ENCODE measurements at places on chromosomes 4 and X.

DNA sequence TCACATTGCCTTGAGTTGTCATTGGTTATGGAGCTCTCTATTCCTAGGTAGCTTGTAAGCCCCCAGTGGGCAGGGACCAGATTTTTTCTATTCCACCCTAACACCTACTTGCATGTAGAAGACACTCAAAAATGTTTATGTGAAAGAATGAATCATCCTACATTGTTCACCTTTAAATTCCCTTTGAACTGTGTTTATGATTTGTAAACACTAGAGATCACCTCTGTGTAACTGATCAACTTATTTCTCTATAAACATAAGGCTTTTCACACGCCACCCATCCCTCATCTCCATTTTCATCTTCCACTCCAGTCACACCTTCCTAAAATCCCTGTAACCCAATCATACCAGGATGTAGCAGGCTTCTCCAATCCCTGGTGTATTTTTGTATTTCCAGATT is 142.6 kb upstream of the LEF1 start:
- no peak for DNase-seq

DNA sequence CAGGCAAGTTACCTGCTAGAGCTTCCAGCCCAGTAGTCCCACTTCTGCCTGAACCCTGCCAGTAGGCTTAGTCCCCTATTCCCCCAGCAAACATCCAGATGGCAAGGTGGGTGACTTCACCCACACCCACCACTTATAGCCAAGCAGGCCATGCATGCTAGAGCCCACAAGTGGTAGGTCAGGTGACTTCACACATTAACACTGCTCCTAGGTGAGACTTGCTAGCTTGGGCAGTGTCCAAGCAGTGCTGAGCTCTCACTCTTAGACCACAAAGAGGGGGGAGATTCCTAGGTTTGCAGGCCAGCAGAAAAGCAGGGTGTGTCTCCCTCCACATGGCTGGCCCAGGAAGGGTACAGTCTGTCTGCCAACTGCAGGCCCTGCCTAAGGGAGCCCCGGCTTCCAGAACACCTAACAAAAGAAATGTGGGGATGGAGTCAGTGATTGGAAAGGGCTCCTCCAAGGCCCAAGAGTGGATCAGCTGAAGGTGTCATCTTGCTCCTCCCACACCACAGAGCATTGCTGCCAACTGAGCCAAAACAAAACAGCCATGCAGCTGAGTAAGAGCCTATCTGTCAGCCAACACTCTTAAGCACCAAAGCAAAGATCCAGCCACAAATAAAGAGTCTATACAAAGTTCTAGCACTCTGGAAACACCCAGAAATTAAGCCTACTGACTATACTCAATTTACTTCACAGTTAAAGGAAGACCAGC is 158.1 kb upstream of the USP38 start:
- no peak for DNase-seq

DNA sequence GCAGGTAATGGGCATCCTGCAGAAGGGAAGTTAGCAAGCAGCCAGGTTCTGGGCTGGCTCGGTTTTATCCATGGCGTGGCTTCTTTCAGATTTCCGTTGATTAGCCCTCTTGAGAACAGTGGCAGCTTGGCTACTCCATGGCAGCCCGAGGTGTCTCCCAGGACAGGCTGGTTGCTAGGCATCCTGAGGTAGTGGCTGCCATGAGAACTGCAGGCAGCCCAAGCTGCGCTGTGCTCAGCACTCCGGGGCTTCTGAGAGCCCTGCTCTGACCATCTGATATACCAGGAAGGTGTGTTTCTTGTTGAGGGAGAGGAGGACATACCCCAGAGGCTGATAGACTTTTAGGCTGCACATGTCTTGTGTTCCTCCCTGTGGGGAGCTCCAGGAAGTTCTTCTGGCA is 253.4 kb upstream of the CASK start:
- DNase-seq, result no peak

GRCh38 chr4:126890994-126891393 is 741.8 kb upstream of the INTU start:
- DNase-seq, result no peak

DNA sequence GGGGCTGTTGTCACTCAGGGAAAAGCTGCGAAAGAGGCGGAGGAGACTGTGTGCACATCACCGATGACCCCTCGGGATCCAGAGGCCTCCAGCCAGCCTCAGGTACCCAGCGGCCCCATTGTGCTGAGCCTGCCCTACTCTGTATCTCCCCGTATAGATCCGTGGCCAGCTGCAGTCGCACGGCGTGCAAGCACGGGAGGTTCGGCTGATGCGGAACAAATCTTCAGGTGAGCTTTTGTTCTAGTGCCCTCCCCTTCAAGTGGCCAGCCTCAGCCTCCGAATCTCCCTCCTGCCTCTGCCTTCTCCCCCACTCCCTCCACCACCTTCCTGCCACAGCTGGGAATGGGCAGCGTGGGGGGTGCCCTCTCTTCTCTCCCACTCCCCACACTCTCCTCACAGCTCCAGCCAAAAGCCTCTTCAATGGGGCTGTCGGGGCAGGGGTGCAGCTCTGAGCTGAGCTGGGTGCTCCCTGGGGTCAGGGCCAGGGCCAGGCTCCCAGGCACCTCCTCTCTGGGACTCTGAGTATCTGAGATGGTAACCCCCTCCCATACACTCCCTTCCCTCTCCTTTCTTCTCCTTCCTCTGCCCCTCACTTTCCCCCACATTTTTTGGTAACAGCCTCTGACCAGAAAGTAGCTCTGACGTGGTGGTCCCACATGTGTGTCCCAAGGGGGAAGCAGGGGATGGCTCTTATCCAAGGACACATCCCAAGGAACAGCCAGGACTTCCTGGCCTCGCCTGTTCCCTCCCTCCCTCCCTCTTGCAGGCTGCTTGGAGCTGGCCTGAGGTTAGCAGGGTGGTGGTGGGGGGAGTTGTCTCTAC is 20.4 kb upstream of the UBA1 start:
- DNase-seq, result no peak

DNA sequence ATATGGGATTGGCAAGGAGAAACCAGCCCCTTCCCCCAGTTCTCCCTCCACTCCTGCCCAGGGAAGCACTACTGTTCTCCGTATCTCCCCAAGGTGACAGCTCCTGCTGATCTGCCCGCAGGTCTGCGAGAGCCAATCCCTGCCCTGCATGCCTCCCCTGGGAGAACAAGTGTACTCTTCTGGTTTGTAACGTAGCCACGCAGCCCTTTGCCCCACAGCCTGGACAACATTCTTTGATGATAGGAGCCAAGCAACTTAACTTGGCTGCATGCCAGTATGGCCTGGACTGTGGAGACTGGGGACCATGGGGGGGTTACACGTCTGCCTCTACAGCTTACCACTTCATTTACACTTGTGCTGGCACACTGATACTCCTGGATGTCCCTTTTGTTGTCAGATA is 2.0 kb downstream of the STBD1 start:
- no peak for DNase-seq

GRCh38 chr4:102640669-102641068 is 120.1 kb downstream of the MANBA start:
- DNase-seq, result no peak

- DNase-seq, result no peak
Observed at GRCh38 chrX:120559804-120560203, 958 bp downstream of the CUL4B start.

DNA sequence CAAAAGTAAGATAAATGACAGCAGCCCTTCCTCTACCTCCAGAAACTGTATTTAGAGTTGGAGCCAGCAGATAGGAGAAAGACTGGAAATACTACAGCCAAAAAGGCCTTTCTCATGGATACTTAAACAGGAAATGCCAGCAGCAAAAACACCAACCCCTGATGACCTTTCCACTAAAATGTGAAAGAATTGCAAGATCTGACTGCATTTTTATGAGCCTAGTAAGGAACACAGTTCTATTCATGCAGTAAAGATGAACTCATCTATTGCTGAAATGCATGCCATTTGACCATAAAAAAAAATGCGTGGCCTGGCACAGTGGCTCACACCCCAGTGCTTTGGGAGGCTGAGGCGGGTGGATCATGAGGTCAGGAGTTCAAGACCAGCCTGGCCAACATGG is 19.9 kb downstream of the ABCG2 start:
- no peak for DNase-seq

DNA sequence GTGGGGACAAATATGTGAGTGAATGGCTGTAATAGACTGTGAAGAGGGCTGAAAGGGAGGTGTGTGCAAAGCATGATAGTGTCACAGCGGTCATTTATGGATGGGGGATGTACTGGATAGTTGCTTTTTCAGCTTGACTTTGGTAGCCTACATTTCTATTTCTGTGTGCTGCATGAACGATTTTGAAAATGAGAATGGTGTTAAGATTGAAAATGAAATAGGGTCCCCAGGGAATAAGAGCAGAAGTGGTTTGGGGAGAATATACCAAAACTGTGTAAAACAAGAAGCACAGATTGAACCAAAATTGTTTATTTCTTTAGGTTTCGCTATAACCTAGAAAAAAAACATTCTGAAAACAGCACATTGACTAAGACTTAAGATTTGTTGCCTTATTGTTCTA is 58.8 kb upstream of the CLNK start:
- DNase-seq, result no peak

GRCh38 chr4:126860308-126860707 is 772.4 kb upstream of the INTU start:
- DNase-seq, result no peak

DNA sequence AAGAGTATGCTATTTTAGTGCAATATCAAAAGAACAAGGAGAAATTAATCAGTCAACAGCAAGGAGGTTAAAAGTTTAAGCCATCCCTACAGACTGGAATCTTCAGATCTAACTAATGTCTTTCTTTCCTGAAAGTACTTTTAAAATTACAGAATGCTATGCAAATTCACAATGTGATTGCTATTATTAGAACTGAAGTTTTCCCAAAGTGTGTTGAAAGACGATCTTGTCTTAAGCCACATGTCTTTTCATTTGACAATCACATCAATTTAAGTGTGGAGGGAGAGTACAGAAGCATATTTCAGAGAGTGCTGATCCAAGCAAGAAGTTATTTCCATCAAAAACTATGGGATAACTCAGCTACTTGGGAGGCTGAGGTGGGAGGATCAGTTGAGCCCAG is 64.7 kb upstream of the TNIP3 start:
- no peak for DNase-seq

DNA sequence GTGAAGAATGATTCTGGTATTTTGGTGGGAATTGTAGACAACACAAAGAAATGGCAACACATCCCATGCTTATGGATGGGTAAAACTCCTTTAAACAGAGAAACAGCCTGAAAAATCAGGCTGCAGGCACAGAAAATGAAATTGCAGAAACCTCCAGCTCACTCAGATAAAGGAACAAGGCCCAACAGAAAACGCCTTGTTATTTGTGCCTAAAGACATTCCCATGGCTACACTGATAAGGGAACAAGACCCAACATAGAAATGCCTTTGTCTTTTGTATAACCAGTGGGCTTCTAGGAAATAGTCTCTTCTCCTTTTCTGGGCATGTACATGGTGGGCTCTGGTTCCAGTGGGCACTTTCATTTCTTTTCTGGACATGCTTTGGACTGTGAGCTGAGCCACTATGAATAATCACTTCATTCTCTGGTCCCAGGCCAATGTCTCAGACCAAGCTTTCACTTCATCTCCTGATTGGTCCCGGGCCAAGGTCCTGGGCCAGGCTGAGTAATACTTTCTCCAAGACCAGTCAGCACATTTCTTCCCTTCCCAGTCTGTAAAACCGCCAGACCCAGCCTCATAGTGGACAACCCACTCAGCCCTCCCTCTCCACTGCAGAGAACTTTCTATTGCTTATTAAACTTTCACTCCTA is 160.5 kb downstream of the TBX22 start:
- DNase-seq, result no peak

DNA sequence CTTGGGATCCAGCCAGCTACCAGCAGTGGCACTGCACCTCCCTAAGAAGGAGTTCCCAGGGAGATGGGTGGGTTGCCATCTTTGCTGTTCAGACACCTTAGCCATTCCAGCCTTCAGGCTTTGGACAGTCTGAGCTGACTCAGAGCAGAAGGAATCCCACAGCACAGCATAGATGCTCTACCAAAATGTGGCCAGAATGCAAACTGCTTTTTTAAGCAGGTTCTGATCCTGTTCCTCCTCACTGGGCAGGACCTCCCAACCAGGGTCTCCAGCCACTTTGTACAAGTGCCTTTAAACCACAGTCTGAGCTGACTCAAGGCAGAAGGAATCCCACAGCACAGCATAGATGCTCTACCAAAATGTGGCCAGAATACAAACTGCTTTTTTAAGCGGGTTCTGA is 209.0 kb downstream of the NPNT start:
- no peak for DNase-seq

DNA sequence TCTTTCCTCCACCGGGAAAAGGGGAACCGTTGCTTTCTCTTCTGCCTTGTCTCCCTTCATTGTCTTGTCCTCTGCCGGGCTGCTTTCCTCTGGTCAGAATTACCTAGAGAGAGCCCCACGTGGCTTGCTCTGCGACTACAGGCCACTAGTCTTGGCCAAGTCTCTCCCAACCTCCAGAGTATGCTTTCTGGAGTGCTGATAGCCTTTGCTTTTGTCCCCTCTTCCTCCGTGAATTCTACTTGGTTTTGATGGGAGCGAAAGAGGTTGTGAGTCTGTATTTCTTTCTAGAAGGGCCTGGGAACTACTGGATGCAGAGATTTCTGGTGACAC is 5.3 kb upstream of the POU4F2 start:
- no peak for DNase-seq

Data from CD8-positive, alpha-beta memory T cell (primary cell).